ENCODE measurements at places on chromosomes 1 and 21. TPM values are rescaled to one million over a fixed set of nuclear protein-coding genes. Genes with fewer than 3 reads are reported as not detected.
A peak's percentile ranks its signal among the peaks of the same experiment; 100 is the strongest.

DNA sequence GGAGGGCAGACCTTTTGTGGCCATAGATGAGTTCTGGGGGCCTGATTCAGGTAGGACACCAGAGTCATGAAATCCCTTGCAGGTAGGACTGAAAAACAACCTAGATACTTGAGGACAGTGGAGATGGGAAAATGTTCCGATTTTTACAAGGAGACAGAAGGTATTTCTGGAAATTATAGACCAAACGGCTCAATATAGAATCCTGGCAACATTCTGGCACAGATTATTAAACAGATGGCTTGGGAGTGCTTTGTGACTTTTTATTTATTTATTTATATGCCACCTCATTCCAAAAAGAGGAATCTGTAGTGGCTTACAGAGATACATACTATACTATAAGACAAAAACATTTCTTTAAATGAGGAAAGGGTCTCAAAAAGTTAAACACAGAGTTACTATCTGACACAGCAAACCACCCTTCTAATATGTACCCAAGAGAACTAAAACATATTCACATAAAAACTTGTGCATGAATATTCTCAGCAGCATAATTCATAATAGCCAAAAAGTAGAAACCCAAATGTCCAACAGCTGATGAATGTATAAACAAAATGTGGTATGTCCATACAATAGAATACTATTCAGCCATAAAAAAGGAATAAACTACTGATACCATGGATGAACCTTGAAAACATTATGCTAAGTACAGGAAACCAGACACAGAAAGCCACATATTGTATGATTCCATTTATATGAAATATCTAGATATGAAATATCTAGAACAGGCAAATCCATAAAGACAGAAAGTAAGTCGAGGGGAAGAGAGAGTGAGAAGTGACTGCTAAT lies 49.8 kb downstream of the CDK18 start:
- no peak for DNase-seq

GRCh38 chr1:47679826-47680225 lies 242.0 kb downstream of the FOXD2 start:
- no peak for DNase-seq

DNA sequence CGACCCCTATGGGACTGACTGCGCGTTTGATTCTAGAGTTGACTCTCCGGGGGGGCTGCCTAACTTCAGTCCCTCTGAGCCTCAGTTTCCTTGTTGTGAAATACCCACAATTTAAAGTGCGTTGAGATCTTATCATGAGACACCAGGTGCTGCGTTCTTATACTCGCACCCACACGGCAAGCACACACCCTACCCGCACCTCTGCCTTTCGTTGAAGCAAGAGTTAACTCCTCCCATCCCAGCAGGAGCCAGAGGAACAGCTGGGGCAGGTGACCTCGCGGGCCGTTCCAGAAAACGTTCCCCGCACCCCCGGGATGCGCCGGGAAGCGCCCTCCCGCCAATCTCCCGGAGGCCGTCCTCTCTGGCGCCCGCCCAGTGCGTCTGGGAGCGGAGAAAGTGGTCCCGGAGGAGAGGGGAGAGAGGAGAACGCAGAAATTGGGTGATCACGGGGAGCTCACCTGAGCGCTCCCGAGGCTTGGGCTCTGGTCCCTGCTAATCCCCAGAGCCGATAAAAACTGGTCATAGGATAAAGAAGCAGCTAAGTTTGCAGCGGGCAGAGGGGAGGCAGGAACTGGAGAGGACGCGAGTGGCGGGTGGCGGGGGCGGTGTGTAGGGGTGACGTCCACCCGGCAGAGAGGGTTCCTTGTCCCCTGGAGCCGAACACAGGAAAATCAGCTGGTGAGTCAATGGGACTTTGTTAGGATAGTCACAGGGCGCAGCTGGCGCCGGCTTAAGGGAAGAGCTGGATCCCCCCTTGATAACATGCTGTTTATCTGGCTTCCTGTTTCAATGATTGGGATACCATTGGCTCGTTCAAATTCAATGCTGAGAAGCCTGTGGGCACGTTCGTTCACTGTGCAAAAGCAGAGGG lies 869 bp downstream of the NAV1 start:
- DNase-seq = peak; percentile 76

Gene GPR52
- total RNA-seq = 3.9 TPM

DNA sequence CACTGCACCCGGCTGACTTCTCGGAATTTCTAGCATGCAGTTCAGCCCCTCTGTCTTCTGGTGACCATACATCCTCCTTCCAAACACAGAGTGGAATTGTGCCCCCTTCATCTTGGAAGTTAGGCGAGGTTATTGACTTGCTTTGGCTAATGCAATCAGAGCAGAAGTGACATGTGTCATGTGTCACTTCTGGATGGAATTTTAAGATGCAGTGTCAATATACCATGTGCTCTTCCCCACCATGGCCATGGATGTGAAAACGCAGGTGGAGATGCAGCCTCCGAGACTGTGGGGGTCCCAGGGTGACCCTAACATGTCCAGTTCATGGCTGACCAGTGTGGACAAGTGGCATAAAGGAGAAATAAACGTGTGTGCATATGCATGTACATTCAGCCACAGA lies 83.0 kb downstream of the KCNJ6 start:
- DNase-seq = no peak

GRCh38 chr1:19764848-19765247 lies 34.9 kb downstream of the TMCO4 start:
- DNase-seq = no peak

DNA sequence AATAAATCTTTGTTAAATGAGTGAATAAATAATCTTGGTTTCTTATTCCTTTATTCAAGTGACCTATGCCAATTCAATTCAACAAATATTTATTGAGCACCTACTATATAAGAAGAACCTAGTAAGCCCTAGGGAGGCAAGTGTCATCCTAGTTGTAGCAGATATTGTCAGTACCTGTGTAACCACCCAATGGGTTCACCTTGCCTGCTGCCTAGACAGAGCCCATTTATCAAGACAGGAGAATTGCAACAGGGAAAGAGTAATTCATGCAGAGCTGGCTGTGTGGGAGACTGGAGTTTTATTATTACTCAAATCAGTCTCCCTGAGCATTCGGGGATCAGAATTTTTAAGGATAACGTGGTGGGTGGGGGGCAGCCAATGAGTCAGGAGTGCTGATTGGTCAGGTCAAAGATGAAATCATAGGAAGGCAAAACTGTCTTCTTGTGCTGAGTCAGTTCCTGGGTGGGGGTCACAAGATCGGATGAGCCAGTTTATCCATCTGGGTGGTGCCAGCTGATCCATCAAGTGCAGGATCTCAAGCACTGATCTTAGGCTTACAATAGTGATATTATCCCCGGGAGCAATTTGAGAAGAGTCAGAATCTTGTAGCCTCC lies 53.8 kb upstream of the KCNA3 start:
- DNase-seq = no peak

Gene CRYZ
- 39.7 TPM for total RNA-seq

DNA sequence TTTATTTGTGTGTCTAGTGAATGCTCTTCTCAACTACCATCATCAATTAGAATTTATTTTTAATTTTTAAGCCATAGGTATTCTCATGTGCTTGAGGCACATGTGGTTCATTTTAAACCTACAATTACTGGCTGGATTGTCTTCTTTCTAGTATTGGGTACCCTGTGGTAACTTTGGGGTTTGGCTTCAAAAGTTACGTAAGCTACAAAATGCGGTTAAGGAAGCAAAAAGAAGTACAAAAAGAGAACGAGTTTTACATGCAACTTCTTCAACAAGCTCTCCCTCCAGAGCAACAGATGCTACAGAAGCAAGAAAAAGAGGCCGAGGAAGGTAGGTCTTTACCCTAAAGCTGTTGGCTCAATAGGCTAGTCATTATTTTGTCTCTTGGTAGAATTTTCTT lies 25.8 kb downstream of the MACO1 start:
- DNase-seq = no peak

Gene LCE2C
- total RNA-seq = not detected

- no peak for DNase-seq
Observed at GRCh38 chr1:41525891-41526587, 41.6 kb upstream of the EDN2 start.

Gene ETV3L
- total RNA-seq = not detected

GRCh38 chr1:1687846-1688245 lies 4.7 kb downstream of the SLC35E2B start:
- DNase-seq = no peak

DNA sequence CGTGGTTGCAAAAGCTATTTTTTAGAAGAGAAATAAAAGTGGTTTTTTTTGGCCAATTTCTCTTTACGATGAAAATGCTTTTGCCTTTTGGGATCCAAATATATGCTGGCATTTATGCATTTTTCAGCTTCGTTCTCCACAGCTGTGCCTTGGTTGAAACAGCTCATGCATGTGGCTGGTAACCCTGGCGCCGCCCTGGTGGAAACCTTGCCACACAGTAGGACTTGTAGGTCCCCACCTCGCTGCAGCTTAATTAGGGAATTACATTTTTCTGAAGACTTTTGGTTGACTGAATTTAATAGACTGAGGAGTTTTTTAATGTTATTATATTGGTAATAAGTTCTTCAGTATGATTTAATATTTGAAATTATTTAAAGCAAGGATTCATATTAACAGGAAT lies 12.7 kb upstream of the PCP4 start:
- DNase-seq = no peak

DNA sequence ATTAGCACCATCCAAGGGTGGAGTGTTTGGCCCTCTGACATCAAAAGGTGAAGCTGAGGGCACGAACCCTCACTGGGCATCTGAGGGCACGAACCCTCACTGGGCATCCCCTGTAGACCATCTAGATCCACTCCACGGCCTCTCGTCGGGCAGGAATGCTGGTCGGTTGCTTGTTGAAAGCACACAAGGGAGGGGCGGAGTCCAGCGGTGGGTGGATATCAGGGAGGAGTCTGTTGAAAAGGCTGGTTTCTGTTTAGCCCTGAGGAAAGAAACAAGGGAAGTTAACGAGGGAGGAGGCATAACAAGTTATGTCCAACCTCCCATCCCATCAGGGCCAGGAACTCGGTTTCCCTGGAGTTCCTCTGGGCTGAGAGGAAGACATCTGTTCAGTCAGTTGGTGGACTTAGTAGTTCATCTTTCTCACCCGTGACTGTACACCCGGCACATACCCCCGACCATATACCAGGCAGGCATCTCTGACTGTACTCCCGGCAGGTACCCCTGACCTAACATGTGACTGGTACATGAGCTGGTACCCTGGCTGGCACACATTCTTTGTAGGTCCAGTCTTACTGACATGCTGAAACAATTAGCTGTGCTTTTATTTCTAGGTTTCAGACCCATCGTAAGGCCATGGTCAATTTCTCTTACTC lies 32.1 kb upstream of the PDE9A start:
- DNase-seq = peak; percentile 39

Gene LMX1A
- total RNA-seq = 0.72 TPM
